ENCODE measurements at places on chromosomes 5 and 9. TPM values are rescaled to one million over a fixed set of nuclear protein-coding genes. Genes with fewer than 3 reads are reported as not detected.

Gene GRXCR2
- not detected for polyA plus RNA-seq

Gene LCN9
- not detected for polyA plus RNA-seq

Gene TESK1
- polyA plus RNA-seq: 13.6 TPM

Gene GARIN3
- polyA plus RNA-seq: not detected

Gene CCL19
- not detected for polyA plus RNA-seq

Gene IL3
- not detected for polyA plus RNA-seq

Gene NSD1
- polyA plus RNA-seq: 0.05 TPM

Gene TCF7
- polyA plus RNA-seq: 6.3 TPM

Gene PRXL2C
- 11.0 TPM for polyA plus RNA-seq

Gene ADAMTS16
- 0.03 TPM for polyA plus RNA-seq

Gene SPAAR
- not detected for polyA plus RNA-seq

Gene PROB1
- 1.1 TPM for polyA plus RNA-seq

Gene BSPRY
- polyA plus RNA-seq: 0.26 TPM

Gene RBM27
- 9.9 TPM for polyA plus RNA-seq

Gene LCN15
- polyA plus RNA-seq: 32.9 TPM

Gene NSG2
- polyA plus RNA-seq: 0.21 TPM

Gene ZFP62
- 8.2 TPM for polyA plus RNA-seq

Gene MTAP
- polyA plus RNA-seq: 19.5 TPM

Gene CDKN2B-AS1
- polyA plus RNA-seq: 2.3 TPM

Gene DUSP1
- 55.5 TPM for polyA plus RNA-seq

Gene CDH18
- polyA plus RNA-seq: not detected

Gene PITX1
- polyA plus RNA-seq: 11.7 TPM

Gene DAPK1
- 35.7 TPM for polyA plus RNA-seq

Gene NUP214
- polyA plus RNA-seq: 8.4 TPM

Gene SOHLH1
- polyA plus RNA-seq: 0.21 TPM

Gene TYRP1
- not detected for polyA plus RNA-seq

Gene EIF4E1B
- polyA plus RNA-seq: not detected

Gene WNT8A
- polyA plus RNA-seq: 0.04 TPM

Gene HMCN2
- polyA plus RNA-seq: not detected

Gene ZNG1E
- 54.7 TPM for polyA plus RNA-seq

Gene ANKRD18B
- polyA plus RNA-seq: 0.57 TPM

Gene FOXD4L6
- 0.13 TPM for polyA plus RNA-seq

Gene CCL27
- not detected for polyA plus RNA-seq

Gene ORM2
- polyA plus RNA-seq: 855 TPM

Gene CAMK2A
- polyA plus RNA-seq: not detected

Gene GABRA1
- polyA plus RNA-seq: not detected

Gene INPP5E
- polyA plus RNA-seq: 7.5 TPM

Gene STOM
- polyA plus RNA-seq: 166 TPM

Gene TGFBI
- 457 TPM for polyA plus RNA-seq

Gene FRMD3
- 1.9 TPM for polyA plus RNA-seq

Gene MYOZ3
- not detected for polyA plus RNA-seq

Gene LECT2
- not detected for polyA plus RNA-seq

Gene FGF10
- not detected for polyA plus RNA-seq

Gene SPAG8
- 0.22 TPM for polyA plus RNA-seq

Gene ABL1
- 10.8 TPM for polyA plus RNA-seq

Gene SLC9A3
- polyA plus RNA-seq: 1.5 TPM

Gene SPATA31E1
- polyA plus RNA-seq: not detected

All from HepG2 (cell line).